ENCODE measurements at places on chromosomes 12 and 14.

- DNase-seq: no peak
These were observed 94.2 kb downstream of the DDX51 start for GRCh38 chr12:132049876-132050275.

DNA sequence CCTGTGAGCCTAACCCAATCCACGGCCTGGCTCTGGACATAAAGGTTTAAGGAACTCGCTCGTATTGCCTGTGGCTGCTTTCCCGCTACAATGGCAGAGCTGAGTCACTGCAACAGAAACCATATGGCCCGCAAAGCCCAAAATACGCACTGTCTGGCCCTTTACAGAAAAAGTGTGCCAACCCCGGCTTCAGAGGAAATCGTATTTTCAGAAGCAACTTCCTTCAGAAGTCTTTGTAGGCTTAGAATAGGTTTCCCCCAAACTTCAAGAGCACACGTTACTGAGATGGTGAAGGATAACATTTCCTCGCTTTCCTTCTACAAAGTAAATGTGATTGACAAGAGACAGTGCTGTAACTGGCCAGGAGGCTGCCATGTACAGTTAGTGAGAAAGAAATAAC, 34.8 kb upstream of the TESC start:
- DNase-seq: peak; percentile 56

DNA sequence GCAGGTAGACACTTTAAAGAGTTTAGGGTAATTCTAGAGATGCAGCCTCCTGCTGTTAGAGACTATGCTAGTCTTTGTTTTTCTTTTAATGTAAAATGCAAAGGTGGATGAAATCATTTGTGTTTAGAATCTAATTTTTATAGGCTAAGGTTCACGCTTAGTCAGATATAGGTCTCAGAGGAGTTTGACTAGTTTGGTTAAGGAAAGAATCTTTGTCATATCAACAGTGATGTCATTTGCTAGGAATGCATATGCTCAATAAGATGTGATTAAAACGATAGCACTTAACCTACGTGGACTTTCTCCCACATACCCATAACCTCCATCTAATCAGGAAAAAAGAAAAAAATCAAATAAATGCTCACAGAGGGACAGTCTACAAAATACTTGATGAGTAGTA, 859.3 kb upstream of the ATXN7L3B start:
- DNase-seq: no peak

DNA sequence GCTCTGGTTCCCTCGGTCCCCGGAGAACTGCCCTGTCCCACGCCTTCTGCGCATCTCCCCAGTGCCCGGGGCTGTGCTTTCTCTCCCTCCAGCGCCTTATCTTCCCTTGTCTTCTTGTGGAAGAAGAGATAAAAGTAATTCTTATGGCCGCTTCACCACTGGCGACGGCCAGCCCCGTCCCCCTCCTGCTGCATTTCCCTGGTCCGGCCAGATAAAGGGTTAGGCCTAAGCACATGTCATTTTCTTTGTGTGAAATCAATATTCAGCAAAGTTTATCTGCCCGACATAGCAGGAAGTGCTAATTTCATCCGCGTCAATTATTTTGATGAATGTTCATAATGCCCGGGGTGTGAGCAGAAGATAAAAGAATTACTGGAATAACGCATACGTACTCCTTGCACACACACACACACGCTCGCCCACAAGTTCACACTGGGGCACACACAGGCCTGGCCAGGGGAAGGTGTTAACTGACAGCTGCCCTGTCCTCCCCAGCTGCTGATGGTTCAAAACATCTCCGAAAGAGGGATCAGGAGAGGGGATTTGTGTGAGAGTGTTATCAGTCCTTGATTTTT, 177.7 kb upstream of the LHX5 start:
- no peak for DNase-seq

GRCh38 chr14:31270196-31270772, 62.7 kb upstream of the HECTD1 start:
- peak; percentile 23 for DNase-seq

DNA sequence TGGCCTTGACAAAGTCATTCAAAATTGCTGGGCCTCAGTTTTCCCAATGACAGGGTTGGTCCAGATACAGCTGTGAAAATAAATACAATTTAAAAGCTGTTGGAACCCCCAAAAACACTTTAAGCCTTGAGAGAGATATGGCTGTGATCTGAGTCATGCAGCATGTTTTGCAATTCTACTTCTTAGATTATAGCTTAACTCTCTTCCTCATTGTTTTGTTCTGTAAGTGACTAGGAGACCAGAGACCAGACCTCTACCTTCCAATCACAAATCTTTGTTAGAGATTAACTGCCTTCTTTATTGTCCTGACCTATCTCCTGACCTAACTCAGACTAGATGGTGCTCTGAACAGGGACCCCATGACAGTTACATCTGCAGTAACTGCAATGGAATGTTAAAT, 198.1 kb downstream of the STXBP6 start:
- DNase-seq: no peak

DNA sequence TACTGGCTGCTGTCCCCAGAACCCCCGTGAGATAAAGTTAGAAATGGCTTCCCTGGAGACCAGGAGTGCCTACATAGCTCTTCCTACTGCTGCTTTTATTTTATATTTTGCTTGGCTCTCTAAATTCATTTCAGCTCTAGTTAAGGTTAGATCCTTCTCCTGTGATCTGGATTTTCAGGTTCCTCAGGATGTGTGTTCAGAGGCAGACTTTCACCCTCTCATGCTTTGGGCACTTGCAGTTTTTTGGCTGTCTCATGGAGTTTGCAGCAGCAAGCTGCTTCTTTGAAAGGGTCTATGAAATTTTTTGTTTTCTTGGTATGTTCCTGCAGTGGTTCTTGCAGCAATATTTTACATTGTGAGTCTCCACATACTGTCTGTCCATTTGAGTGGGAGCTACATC, 93.3 kb downstream of the ATP23 start:
- DNase-seq: no peak

DNA sequence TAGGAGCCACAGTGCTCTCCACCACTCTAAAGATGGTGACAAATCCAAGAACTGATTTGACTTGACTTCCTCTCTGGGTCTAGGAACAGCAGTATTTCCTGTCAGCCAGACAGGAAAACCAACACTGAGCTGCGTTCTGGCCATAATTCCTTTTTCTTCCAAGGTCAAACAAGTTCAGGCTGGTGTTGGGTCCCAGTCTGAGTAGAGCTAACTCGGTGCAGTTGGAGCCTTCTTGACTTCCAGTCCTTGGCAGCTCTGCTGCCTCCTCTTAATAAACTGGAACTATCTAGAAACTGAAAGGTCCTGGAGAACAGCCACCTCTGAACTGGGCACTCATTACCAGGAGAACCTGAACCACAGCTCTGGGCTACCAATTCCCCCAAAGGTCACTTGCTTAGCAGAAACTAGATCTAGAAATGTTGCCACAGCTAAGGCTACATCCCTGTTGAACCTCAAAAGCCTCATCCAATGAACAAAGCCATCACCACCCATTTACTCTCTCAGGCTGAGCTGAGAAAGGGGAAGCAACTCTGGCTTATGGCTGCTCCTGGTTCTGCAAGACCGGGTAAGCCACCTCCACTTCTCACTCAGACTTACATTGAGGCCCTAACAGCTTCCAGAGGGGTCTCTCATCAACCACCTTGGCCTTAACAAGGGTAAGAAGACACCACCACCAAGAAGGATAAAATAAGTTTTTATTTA, 27.7 kb downstream of the MAX start:
- peak; percentile 79 for DNase-seq

GRCh38 chr12:116590561-116590960, 31.4 kb downstream of the MAP1LC3B2 start:
- DNase-seq: peak; percentile 53

GRCh38 chr14:90416720-90417119, 19.9 kb downstream of the CALM1 start:
- DNase-seq: no peak

DNA sequence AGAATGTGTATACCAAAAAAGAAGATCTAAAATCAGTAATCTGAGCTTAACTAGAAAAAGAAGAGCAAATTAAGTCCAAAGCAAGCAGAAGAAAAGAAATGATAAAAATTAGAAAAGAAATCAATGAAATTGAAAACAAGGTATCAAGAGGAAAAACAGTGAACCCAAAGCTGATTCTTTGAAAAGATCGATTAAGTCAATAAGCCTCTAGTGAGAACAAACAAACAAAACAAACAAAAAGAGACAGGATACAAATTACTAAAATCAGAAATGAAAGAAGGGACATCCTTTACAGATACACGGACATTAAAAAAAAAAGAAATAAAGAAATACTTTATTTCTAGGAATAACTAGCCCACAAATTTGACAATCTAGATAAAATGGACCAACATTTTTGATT, 12.9 kb upstream of the GALNT8 start:
- no peak for DNase-seq

GRCh38 chr14:38522724-38523123, 266.8 kb upstream of the CLEC14A start:
- no peak for DNase-seq

DNA sequence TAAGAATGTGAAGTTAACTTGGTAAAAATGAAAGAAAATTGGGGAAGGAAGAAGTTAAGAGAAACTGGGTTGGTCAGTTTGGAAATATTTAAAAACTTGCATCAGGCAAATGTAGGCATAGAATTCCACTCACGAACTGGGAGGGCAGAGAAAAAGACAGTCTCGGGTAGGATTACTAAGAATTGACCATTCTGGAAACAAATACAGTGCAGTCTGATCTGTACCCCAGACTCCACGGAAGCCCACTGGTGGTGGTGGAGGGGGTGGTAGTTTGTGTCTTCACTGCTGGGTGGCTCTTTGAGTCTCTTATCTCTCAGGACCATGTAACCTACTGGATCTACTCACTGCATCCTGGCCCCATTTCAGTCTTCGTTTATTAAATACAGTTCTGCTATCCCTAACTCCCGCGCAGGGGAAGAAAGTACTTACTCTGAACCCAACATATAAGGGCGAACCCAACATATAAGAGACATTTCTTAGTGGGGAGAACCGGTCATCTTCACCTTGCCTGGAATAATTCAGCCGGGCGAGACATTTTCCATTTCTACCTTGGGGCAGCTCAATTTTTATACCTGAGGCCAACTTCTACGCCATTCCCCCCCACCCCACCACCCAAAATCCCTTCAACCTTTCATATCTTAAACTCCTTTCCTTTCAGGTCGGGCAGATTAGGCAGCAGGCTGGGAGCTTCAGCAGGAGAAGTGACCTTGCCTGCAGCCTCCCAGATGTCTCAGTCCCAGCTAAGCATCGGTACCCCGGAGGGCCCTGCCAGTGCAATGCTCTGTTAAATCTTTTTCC, 1.7 kb downstream of the SLC2A3 start:
- no peak for DNase-seq

DNA sequence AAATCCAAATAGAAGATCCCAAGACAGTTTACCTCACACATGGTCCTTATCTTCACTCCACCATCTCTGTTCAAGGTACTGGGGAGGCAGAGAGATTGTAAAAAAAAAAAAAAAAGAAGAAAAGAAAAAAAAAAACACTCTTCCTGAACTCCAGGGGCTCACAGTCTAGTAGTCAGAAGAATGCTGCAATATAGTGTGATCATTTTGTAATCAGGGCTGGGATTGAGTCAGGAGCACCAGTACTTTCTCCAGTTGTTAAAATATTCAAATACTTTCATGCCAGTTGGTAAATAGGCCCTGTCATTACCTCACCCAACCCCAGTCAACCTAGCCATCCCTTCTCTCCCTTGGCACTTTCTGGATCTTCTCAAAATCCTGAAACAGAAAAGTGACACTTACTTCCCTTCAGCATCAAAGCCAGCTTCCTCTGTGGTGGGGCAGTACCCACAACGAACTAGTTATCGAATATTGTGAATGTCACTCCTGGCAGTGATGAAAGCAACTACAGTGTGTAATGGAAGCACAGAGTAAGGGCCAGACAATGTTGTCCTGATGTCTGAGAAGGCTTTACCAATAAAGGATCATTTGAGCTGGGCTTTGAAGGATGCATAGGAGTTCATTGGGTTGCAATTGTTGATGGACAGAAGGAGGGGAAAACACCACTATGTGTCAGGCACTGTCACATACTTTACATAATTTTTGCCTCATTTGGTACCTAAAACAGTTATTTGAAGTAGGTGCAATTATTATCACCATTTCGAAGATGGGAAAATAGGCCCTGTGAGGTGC, 44.3 kb upstream of the HSPB8 start:
- no peak for DNase-seq

DNA sequence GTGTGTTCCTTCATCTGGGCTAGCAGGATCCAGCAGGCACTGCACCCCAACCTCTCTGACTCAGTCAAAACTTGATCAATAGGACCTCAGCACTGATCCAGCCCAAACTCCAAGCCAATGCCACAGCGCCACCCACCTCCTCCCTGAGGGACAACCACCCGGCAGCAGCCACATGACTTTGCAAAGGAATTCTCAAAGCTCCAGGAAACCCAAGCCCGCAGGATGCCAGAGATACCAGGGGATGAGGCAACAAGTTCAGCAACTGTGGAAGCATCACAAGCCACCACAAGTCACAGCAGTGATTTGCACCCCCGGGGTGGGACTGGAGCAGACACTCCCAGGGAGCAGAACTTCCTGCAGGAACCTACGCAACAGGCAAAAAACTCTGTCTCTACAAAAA, 37.3 kb downstream of the ACTN1 start:
- DNase-seq: no peak

GRCh38 chr12:55929306-55929791, 1.6 kb upstream of the DGKA start:
- peak; percentile 68 for DNase-seq

DNA sequence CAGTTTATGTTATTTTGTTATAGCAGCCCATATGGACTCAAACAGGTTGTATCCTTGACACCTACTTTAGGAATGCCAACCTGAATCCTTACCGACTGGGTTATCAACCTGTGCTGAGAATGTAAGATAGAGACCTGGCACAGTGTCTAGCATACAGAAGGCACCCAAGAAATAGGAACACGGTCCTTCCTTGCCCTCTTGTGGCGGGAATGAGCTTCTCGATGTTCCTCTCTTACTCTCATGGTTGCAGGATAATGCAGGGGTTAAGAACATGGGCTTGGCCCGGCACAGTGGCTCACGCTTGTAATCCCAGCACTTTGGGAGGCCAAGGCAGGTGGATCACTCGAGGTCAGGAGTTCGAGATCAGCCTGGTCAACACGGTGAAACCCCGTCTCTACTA, 6.5 kb downstream of the C12orf43 start:
- no peak for DNase-seq

DNA sequence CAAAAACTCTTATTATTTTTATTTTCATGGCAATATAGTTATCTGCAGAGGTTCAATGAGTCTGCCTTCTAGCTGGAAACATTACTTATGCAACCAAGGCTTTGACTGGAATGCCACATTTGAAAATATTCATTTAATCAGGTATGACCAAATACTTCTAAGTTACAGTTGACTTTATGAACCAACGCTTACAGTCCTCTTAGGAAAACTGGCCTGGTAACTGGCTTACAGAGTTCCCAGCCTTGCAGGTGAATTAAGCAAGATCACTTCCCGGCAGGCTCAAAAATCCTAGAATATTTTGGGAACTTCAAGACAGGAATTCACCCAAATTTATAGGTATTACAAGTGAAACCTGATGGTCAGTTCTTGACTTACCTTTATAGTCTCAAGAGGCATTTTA, 12.3 kb downstream of the LRP6 start:
- no peak for DNase-seq

DNA sequence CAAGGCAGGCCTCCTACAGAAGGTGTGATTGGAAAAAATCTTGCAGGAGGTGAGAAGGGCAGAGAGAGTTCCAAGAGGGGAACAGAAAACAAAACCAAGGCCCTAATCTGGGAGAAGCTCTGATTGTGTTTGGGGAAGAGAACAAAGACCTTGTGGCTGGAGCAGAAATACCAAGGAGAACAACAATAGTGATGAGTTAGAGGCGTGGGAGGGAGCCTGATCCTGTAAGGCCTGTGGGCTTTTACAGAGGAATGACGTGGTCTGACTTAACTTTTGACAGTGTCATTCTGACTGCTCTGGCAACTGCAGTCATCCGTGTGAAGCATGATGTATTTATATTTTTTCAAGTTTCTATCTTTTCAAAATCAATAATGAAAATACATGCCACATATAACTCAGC, 200.6 kb downstream of the ANO4 start:
- no peak for DNase-seq
